ENCODE measurements at places on chromosomes 5 and 9.

DNA sequence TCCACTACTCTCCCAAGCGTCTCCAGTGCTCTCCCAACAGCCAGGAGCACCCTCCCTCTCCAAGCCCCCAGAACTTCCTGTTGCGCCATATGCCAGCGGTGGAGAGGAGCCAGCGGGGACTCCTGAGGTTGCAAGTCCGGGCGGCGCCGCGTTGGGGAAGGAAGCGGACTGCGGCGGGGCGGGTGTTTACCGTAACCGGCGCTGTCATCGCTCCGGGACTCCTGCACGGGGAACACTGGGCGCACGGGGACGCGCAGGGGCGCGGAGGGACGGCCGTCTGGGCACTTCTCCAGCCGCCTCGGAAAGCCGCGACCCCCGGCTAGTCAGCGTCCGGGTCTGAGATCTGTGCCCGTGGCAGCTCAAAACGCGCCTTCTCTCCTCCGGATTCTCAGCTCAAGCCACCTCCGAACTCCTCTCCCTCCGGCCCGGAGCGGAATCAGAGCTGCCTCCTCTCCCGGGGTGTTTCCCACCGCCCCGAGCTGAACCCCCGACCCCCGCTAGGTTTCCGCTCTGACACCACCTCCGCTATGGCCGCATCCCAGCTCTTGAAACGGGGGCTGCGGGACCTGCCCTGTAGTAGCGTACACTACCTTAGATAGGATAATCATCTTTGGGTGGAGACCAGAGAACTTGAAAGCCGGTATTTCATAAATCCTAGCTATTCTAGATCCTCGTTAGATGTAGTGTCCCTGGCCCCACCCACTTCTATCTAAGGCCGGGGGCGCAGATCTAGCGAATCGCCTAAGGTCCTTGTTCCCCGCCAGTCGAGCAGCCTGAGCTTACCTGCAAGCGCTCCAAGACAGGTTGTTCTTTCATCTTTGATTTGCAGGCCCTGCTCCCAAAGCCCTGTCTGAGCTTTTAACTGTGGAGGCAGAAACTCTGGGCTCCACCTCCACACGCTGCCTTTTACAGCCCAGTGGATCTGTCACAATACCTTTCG lies at the start of gene TRPM6:
TRPM6 (minus strand) TSS at position 881 of the 940 bp plus-strand sequence; CDS start at position 816, 65 bp downstream.
- DNase-seq = peak; percentile 4

- no peak for DNase-seq
Observed at GRCh38 chr5:164563370-164563769, 1058.0 kb downstream of the MAT2B start.

- no peak for DNase-seq
Observed at GRCh38 chr5:1325191-1325741, 19.6 kb downstream of the CLPTM1L start.

- no peak for DNase-seq
Observed at GRCh38 chr5:107505763-107506534, 164.8 kb downstream of the EFNA5 start.

DNA sequence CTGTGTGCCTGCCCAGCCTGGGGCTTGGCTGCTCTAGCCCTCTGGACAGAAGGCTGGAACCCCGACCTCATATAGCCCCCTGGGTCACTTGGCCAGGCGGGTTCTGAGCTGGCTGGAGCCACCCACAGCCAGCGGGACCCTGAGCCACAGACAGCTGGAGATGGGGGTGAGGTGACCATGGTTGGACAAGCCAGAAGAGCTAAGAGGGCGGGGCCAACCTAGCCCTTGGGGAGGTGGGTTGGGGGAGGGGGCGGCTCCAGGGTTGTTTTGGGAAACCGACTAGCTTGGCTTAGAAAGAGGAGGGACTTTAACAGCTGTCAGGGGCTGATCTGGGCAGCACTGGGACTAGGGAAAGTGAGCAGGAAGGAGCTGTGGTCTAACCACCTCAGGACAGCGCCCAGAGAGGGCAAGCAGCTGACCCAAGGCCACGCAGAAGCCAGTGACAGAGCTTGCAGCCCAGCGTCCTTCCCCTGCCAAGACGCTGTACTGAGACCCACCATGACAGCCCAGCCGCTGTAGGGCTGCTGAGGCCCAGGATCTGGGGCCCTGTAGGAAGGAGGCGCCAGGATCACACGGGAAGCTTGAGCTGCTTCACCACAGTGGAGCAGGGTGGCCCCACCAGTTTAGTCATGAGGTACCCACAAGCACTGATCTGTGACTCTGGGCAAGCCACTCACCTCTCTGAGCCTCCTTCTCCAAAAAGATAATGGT lies 2.2 kb downstream of the AIF1L start:
- no peak for DNase-seq

DNA sequence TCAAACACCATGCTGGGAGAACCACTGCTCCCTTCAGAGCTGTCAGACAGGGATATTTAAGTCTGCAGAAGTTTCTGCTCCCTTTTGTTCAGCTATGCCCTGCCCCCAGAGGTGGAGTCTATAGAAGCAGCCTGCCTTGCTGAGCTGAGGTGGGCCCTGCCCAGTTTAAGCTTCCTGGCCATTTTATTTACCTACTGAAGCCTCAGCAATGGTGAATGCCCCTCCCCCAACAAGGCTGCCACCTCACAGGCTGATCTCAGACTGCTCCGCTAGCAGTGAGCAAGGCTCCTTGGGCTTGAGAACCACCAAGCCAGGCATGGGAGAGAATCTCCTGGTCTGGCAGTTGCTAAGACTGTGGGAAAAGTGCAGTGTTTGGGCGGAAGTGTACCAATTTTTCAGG lies 205.5 kb upstream of the PTGER4 start:
- DNase-seq = no peak
